ENCODE measurements at places on chromosomes 1 and 21.

DNA sequence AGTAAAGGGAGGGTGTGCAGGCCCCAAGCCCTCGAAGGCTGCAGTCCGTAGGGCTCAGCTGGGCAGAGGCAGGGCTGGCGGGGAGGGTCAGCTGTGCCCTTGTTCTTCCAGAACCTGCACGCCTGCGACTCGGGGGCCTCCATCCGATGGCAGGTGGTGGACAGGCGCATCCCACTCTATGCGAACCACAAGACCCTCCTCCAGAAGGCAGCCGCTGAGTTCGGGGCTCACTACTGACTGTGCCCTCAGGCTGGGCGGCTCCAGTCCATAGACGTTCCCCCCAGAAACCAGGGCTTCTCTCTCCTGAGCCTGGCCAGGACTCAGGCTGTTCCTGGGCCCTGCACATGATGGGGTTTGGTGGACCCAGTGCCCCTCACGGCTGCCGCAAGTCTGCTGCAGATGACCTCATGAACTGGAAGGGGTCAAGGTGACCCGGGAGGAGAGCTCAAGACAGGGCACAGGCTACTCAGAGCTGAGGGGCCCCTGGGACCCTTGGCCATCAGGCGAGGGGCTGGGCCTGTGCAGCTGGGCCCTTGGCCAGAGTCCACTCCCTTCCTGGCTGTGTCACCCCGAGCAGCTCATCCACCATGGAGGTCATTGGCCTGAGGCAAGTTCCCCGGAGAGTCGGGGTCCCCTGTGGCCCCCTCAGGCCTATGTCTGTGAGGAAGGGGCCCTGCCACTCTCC, 13.6 kb upstream of the LRRC3 start:
- no peak for DNase-seq

DNA sequence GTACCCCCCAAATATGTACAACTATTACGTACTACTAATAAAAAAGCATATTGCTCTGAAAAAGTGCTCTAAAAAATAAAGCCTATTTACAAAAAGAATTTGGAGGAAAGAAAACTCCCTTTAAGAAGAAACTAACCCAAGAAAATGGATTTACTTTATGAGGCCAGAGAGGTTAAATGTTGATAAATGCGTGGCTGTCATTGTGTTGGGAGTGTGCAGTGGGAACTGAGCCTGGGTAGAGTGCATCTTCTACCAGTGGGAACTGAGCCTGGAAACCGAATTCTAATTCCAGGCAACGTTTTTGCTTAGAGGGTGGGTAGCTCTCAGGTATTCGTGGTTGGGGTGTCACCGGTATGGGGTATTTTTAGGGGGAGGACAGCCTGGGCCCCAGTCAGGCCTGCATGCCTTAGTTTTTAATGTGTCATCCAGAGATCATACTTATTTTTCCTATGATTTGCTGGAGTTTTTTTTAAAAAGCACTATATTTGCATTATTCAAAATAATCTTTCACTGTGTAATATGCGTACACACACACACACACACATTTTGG, 24.1 kb upstream of the RNF187 start:
- no peak for DNase-seq

- DNase-seq = no peak
These were observed 777 bp upstream of the KISS1 start for GRCh38 chr1:204197068-204197467.

DNA sequence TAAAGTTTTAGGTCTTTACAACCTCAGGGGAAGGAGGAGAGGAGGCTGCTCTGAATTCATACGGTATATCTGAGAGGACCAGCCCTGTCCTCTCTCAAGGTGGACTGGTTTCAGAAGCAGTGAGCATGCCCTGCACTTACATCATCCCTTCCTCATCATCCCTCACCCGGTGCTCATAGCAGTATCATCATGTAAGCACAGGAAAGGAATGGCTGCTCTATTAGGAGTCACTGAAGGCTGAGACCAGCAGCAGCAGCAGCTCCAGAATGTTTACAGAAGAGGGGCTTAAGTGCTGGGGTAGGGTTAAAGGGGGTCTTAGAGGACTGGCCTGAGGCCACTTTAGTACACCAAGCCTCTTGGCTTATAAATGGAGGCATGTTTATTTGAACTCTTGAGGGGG, 185.9 kb downstream of the AK5 start:
- DNase-seq = no peak

DNA sequence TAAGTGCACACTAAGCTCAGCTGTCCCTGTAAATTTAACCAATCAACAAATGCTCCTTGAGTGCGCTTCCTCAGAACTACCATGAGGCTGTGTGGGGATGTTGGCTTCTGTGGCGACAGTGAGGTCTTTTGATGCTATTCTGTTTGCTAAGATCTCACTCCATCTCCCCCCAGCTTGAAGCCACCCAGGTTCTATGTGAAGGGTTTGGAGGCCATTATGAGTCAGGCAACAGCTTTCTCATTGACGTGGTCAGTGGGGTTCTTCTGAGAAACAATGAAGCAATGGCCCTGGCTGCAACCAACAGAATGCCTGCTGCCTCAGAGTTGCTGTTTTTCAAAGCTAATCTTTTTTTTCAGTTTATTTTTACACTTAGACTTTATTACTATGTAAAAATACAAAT, 205.5 kb downstream of the PTBP2 start:
- DNase-seq = no peak

DNA sequence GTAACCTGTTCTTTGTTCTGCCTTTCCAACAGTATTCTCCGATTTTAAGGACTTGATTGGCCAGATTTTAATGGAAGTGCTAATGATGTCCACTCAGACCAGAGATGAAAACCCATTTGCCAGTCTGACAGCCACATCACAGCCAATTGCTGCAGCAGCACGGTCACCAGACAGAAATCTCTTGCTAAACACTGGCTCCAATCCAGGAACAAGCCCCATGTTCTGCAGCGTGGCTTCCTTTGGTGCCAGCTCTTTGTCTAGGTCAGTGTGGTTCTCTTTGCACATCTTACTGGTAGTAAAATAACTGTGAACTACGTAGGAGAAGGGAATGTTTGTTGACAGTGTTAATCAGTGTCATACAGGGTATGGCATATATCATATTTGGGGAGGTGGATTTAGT, 72.7 kb downstream of the UBE4B start:
- no peak for DNase-seq

DNA sequence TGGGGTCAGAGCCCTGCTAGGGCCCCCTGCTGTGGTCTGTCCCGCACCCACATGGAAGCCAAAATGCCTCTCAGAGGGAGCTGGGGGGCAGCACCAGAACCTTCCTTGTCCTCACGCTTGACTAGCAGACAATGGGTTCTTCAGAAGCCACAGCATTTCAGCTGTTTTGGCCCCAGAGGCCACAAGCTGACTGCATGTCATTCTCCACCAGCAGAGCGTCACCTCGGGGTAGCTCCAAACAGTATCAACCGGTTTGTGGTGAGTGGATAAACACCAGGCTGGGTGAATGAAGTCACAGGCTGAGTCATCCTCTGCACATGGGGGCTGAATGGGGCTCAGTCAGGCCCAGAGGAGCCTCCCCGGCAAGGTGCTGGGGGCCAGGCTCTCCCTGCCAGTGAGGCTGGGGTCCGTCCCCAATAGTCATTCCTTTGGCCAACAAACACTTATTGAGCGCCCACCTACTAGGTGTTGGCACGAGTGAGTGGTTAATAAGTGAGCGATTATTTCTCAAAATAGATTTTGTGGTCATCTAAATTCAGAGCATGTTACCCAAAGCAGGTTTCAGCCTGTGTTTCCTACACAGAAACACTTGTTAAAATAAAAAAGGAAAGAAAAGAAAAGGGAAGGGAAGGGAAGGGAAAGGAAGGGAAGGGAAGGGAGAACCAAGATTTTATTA, 9.1 kb downstream of the OLIG1 start:
- no peak for DNase-seq

DNA sequence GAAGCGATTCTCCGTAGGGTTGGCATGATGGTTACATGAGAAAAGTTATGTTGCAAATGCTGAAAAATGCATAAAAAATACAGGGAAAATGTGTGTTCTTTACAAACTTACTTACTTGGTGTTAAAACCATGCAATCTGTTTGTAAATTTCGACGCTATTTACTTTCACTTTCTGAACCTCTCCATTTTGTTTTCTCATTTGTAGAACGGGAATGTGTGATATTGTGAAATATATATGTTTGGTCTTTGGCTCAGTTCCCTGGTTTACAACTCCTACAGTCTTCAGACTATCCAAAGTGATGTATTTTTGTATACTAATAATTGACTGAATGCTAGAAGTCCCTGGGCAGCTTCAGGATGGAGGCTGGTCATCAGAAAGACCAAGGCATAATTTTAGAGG, 982.3 kb downstream of the ADGRL2 start:
- DNase-seq = no peak

Data from cortex of kidney (tissue), 1 donor.